Ascending aorta (tissue), 2 donors: ENCODE measurements at places on chromosomes 2 and 18. TPM values are rescaled to one million over a fixed set of nuclear protein-coding genes. Genes with fewer than 3 reads are reported as not detected.

KDM3A gene
- total RNA-seq = 18.4 TPM

ICOS gene
- total RNA-seq = not detected

MROH2A gene
- total RNA-seq = not detected

GPATCH11 gene
- total RNA-seq = 0.21 TPM

TCF23 gene
- total RNA-seq = not detected

SOX11 gene
- not detected for total RNA-seq

CNTNAP5 gene
- total RNA-seq = not detected

KCNG2 gene
- not detected for total RNA-seq

RASGRP3 gene
- total RNA-seq = 1.6 TPM

ARHGEF33 gene
- total RNA-seq = 6.4 TPM

TMEM200C gene
- total RNA-seq = under 0.01 TPM

SNTG2 gene
- total RNA-seq = 9.9 TPM

CFAP53 gene
- not detected for total RNA-seq

HOXD13 gene
- total RNA-seq = not detected

KDSR gene
- total RNA-seq = 208 TPM

LRRC30 gene
- total RNA-seq = not detected

ACVR1C gene
- total RNA-seq = not detected

FHOD3 gene
- total RNA-seq = 12.7 TPM

TPO gene
- total RNA-seq = 52.5 TPM

ADAM17 gene
- total RNA-seq = 16.4 TPM

STRN gene
- total RNA-seq = 4.3 TPM
